ENCODE measurements at places on chromosomes 2 and 18.

GRCh38 chr18:22544626-22545025 lies 126.9 kb upstream of the CTAGE1 start:
- no peak for DNase-seq

- DNase-seq = no peak
Observed at GRCh38 chr2:200862532-200863000, 1.9 kb downstream of the CLK1 start.

DNA sequence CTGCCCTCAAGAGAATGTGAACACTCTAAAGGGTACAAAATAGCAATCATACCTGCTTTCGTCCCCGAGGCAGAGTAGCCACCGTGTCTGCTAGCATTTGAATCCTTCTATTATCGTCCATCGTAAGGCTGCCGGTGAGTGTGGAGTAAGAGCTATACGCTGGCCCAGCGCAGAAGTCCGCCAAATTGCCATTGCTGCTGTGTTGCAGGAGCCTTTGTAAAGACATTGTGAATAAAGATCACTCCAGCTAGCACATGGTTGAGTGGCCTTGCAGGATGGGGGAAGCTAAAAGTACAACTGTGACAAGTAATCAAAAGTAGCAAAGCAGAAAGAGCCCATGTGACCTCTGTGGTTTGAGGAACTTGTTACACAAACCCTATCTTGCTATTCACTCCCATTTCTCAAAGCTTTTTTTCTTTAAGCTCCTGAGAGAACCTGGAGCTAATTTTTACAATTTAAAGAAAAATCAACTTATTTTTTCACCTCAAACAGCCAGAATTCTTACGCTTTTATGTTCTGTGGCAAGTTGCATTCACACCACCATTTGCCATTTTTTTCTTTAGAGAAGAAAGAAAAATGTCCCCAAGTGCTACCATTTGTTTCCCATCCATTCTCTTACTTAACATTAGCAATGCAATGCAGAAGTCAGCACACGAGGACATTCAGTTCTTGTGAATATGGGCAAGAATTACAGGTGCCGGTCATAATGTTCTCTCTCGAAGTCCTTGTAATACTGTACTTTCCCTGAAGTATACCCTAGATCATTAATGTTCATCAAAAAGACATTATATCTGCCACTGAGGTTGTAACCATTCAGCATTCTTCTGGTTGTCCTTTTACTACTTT lies at the start of gene CYTIP:
Gene CYTIP, minus strand, starts transcription at position 295 of the 846 bp plus-strand sequence. Its CDS starts 69 bp downstream, at position 226.
- no peak for DNase-seq

DNA sequence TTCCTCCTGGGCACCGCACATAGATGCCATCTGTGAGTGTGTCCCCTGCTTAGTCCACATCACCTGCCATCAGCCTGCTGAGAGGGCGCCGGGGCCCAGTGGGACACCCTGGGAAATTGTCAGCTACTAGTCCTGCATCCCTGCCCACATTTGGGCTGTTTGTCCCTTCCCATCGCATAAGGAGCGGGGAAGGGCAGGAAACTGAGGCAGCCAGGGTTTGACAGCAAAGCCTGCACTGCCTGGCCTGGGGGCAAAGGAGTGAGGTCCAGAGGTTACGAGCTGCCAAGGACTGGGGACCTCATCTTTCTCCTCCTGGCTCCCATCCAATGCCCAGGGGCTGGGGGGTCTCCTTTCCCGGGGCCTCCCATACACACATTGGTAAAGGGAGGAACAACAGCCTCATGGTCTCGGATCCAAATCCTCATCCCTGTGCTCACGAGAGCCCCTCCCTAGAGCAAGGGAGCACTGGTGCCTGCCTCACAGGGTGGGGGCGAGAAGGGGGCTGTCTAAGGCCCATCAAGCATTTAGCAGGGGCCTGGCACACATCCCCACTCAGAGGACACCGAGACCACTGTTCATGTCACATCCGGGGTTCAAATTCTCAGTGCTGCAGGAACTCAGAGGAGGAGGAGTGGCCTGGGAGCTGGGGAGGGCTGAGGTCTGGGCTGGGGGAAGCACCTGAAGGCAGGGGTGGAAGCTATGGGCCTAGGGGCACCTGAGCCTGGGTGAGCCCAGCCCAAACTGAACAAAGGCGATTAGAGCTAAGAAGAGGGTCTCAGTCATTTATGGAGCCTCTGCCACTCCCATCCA lies 113.8 kb downstream of the SMAD7 start:
- no peak for DNase-seq

GRCh38 chr2:21372654-21373053 lies 248.9 kb downstream of the TDRD15 start:
- DNase-seq = no peak

DNA sequence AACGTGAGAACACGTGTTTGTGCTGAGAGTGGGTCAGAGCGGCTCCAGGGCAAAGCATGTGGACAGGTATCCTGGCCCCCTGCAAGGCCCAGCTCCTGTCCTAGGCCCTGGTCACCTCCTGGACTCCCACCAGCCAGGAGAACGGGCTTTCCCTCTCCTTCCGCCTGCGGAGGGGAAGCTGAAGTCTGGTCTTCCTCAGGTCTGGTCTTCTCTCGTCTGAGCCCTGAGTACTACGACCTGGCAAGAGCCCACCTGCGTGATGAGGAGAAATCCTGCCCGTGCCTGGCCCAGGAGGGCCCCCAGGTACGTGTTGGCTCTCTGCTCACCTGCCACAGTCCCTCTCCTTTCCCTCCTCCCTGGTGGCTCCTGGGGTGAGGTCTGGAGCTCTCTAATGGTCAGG lies 963 bp downstream of the GNLY start:
- DNase-seq = no peak

- DNase-seq = no peak
Observed at GRCh38 chr2:83826577-83826976, 632.5 kb downstream of the SUCLG1 start.

DNA sequence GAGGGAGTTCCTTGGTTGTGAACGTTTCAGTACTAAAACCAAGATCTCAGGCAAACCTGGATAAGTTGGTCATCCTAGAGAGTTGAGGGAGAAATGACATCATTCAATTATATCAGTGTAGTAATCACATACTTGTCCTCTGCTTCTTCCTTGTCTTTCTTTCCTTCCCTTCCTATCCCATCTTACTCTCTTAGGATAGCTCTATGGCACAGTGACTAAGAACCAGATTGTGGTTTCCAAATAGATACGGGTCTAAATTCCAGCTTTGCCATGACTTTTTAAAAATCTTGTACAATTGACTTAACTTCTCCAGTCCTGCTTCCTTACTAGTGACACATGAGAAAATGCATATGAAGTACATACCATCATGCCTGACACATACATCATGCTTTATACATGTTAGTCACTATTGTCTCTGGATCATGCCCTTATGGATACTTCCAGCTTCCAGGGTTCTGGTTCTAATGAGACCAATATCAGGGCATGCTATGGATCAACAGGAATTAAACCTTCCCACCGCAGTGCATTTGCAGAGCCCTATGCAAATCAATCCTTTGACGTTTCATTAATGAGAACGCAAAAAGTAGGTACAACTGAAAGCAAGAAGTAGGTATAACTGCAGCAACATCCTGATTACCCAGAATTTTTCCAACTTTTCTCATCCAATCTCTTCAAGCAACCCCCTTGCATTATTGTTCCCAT lies 168.0 kb upstream of the KLF7 start:
- no peak for DNase-seq

DNA sequence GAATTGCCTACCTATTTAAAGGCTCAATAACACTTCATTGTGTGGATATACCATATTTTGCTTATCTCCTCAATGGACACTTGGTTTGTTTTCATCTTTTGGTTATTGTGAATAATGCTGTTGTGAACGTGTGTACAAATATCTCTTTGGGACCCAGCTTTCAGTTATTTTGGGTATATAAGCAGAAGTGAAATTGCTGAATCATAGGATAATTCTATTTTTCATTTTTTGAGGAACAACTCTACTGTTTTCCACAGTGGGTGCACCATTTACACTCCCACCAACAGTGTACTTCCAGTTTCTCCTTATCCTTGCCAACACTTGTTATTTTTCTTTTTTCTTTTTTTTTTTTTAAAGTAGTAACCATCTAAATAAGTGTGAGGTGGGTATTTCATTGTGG lies 29.0 kb downstream of the PTPN4 start:
- DNase-seq = no peak
